Globus pallidus (tissue), 1 donor: ENCODE measurements at places on chromosomes 7 and 10.

DNA sequence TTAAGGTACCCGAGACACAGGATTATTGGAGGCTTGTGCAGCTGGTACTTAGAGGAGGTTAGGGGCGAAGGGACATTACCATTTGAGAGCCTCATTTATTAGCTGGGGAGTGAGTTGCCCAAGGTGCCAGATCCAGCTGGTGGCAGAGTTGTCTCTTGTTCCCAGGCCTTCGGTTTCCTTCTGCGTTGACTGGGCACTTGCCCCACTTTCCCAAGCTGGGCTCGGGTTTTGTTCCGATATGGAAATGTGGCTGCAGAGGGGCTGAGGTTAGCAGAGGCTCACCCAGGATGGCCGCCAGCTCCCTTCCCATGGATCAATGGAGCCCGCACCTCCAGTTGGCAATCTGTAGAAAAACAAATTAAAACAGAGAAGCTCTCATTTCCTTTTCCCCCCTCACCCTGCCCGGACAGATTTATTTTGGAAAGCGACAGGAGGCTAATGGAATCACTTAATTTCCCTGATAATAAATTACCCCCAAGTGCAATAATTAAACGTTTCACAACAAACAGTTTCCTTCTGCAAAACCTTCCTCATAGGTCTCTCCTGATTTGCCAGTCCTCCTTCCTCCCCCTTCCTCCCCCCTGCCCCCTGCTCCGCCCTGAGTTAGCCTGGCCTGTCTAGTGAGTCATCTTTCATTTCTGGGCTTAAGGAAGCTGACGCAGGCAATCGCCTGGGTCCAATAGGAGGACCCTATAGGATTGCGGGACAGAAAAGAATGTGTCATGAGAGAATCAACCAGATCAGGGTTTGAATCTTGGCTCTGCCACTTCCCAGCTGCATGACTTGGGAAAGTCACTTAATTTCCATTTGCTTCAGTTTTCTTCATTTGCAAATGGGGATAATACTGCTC lies 51.7 kb downstream of the ADRA2A start:
- DNase-seq: peak; percentile 29

GRCh38 chr7:54563329-54563916 lies 21.2 kb downstream of the VSTM2A start:
- DNase-seq: no peak

GRCh38 chr7:151571471-151571870 lies 51.8 kb upstream of the RHEB start:
- DNase-seq: no peak

- DNase-seq: no peak
Measured at GRCh38 chr10:79979976-79980687, 31.2 kb upstream of the SFTPD start.

DNA sequence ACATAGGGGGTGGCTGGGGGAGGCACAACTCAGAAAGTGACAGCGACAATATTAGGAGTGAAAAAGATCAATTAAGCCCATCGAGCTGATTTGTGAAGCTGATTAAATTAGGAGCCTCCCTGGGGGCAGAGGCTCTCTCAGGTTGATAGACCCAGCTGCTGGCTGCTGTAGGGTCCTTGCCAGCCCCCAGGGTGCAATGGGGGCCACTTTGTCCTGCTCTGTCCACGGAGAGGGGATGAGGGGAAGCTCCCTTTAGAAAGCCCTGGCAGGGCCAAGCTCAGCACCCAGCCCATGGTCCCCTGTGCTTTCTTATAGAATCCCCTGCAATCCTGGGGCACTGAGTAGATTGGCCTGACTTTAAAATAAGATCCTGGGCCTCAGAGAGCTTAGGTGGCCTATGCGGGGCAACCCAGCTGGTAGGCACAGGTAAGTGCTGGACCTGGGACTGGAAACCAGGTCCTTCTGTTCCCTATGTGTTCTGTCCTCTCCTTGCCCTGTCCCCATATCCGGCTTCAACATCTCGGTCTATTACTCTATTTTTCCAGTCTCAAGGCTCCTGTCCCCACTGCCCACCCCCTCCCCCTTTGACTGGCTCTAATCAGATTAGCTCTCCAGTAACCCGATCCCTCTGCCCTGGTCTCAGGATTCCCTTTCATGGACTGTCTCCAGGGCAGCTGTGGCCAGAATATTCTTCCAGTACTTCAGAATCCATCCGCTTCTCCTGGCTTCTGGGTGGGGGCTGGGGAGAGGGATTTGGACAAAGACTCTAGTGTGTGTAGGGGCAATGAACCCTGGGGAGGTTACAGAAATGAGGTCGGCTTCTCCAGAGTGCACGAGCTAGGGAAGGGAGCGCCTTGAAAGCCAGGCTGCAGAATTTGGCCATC lies 259.6 kb downstream of the RPS24 start:
- no peak for DNase-seq

DNA sequence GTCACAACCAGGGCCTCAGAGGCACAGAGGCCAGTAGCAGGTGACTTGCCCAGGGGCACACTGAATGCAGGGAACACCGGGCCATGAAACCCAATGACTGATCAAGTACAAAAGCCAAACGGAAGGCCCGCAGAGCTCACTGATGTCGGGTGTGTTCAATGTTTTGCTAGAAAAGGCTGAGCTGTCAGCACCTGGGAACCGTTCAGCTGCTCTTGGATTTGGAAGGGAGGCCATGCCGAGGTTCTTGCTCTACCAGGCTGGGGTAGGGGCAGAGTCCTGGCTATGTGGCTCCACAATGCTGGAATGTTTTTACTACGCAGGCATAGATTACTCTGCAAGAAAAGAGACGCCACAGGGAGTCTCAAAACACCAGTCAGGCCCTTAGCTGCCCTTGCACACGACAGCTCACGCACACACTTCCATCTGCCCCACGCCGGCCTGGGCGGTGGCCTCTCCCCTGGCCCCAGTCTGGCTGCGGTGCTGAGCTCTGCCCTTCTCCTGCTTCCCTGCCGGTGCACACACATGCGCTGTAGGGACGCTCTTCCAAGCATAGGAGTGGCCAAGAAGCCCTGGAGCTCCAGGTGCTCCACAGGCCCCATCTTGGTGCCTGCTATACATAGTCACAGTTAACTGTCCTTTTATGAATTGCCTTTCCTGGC lies 79.9 kb downstream of the ZRANB1 start:
- DNase-seq: no peak

- no peak for DNase-seq
Measured at GRCh38 chr10:11325817-11326216, 285.6 kb downstream of the USP6NL start.

DNA sequence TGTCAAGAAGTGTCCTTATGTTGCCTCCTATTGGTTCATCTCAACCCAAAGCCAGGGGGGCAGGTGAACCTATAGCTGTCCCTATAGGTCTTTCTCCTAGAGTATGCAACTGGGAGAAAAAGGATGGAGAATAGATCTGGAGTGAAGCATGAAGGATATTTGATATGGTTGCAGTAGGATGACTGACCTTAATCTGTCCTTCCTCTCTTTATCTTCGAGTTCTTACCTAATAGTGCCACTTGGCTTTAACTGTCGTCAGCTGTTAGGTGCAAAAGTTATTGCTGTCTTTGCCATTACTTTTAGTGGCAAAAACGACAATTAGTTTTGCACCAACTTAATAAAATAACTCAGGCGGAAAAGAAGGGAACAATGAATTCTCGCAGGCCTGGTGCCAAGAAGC lies 196.0 kb downstream of the GALNT17 start:
- no peak for DNase-seq

DNA sequence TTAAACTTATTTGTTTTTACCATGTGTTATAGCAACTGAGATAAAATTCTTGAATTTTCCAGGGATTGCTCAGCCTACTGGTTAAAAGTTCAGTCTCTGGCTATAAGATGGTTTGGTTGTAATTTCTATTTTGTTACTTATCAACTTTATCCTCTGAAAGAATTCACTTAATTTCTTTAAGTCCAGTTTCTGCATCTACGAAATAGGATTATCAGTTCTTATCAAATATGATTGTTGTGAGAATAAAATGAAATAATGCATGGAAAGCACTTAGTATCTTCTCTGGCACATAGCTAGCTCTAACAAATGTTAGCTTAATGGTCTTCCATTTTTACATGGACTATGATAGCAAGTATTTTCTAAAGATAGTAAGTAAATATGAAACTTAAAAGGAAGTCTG lies 53.3 kb downstream of the SEMA3D start:
- DNase-seq: no peak

DNA sequence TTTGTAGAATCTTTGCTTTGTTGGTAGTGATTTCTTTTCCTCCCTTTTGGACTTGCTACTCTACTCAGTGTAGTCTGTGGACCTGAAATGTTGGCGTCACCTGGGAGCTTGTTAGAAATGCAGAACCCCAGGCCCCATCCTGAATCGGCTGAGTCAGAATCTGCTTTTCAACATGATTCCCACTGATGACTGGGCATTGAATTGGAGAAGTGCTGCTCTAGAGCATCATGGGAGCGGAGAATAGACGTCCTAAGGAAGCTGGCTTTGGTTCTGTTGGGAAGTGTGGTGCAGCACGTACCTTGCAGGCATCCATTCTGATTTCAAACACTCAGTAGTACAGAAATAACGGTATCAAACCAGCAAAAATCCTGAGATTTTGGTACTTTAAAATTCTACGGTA lies 54.7 kb downstream of the RBM33 start:
- no peak for DNase-seq

DNA sequence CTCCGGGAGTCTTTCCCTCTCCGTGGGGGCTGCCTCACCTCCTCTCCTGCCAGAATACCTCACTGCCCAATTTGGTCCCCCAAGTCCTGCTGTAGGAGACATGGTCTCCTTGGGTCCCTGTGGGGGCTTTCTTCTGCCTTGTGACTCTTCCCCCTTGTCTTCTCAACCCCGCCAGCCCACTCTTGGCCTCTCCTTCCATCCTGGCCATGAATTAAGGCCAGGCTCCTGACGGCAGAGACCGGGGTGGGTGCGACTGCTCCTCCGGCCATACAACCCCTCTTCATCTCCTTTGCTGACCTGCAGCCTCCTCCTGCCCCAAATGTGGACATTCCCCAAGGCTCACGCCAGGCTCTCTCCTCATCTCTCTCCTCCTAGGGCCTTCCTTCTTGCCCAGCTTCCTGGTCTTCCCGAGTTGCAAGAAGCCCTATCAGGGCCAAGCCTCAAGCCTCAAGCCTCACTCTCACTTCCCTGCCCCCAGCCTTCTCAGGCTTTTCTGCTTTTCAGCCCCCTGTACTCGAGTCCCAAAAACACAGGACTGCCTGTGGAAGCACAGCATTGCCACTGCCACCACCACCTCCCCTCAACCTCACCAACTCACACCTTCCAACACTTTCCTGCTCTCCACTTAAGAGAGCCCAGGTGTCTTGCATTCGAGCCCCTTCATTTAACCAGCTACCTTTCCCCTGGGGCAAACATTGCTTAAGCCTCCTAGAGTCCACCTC lies 1.3 kb downstream of the PNLIPRP2 start:
- DNase-seq: no peak

DNA sequence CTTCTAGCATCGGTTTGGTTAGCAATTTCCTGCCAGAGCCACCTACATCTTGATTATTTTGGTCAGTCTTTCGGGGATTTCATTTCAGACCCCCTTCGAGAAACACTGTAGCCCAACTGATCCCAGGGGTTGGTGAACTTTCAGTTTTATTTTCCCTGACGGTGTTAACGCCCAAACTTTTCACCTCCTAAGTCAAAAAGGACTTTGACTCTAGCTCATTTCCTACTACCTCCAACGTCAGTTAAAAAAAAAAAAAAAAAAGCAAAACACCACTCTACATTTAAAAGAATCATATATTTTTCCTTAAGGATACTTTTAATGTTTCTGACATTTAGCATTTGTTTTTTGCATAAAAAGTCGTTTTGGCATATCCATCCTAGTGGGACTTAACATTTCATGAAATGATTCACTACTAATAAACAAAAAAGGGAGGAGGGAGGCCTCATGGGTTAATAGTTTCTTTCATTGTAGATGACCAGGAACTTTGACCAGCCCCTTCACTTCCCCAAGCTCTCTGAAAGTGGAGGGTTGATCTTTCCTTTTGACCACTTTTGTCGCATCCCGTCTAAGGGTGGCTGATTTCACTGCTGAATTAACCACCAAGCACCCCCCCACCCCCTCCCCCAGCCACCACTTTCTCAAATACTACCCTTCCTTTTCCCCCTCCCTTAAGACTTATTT lies 764 bp upstream of the TCF7L2 start:
- DNase-seq: no peak

DNA sequence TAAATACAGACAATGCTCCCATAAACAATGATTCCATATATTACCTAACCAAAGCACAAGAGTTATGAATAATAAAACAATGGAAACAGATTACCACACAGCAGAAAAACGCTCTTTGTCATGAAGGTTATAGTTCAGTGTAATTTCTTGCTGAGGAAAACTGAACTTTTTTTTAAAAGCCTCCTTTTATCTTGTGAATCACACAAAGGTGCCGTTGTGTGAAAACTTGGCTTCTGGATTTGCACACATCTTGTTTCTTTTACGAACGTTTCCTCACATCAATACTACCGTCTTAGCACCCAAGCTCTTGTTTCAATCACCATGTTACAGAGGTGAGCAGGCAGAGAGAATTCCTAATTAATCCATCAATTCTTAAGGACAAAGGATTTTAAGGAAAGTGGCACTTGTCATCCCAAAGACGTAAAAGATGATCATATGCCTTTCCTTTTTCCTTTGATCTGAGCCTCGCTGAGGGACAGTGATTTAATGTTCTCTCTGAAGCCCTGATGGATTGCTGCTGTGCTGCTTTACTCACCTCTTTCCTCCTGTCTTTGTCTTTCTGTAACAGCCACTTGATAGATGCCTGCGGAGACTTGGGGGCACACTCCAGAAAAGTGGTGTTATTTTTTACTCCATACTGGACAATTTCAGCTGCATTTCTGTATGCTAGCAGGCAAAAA lies 110.1 kb downstream of the CD36 start:
- DNase-seq: peak; percentile 65

DNA sequence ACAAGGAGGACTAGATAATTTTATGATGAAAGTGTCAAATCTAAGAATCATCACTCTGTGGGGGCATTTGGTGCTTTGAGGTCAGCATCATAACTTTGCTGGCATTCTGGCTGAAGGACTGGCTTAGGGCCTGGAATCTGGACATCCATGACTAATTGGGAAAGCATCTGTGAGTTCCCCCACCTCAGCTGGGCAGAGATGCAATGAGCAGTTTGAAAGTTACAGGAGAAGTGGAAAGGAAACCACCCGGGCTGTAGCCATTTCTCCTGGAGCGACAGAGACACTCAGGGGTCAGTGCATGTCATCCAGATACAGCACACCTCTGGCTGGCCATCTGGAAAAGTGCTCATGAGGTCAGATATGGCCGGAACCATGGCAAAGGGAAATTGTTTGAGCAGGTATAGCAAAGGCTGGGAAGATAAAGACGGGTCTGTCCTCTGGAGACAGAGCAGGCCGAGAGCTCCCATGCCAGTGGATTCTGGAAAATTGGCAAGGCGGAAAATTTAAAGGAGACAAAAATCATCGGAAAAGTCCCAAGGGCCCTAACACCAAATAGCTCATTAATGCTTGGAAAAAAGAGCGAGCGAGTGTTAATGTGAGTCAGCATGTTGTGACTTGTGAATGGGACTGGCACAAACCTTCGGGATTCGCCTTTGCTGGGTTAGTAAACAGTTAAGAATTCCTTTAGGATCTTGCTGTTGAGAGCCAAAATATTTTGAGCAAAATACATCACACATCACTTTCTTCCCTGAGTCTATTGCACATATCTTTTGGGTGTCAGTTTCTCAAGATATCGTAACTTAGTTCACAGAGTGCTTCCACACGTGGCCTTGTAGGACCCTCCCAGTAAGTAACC lies 188.4 kb upstream of the AGK start:
- DNase-seq: no peak
